ENCODE measurements at places on chromosomes 11 and 22. TPM values are rescaled to one million over a fixed set of nuclear protein-coding genes. Genes with fewer than 3 reads are reported as not detected.

CHST1 gene
- total RNA-seq = not detected

TCN2 gene
- 1.5 TPM for total RNA-seq

GRCh38 chr11:92775003-92775676 lies 194.3 kb upstream of the MTNR1B start:
- DNase-seq = no peak

BDNF gene
- not detected for total RNA-seq

DNA sequence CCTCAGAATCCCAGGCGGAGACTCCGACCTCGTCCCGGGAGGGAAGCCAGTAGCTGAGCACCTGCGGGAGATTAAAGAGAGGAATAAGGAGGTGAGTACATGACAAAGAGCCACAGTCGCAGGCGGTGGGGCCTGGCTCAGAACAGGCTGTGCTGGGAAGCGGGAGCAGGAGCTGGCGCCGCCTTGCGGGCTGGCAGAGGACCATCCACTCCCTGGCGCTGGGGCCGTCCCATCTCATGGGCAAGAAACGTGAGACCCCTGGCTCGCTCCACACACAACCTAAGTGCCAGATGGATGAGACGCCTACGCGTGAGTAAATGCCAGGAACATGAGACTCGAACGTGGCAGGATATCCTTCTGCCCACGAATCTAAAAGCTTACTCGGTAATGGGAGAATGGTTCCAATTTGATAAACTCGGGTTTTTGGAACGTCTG lies 6.3 kb downstream of the CEND1 start:
- no peak for DNase-seq

DNA sequence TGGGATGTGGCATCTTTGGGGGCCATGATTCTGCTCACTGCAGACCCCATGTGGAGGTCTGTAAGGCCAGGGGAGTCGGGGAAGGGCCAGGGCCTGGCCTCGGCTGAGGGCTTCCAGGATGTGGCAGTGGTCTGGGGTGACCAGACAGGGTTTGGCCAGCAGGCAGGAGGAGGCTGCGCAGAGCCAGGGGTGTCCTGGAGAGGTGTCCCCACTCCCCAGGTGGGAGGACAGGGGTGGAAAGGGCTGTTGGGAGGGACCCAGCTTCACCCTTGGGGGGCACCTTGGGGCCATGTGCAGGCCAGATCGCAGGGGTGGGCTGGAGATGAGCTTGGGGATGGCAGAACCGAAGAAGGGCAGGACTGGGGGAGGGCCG lies 3.4 kb downstream of the PANX2 start:
- no peak for DNase-seq

TIGD3 gene
- total RNA-seq = 0.76 TPM

DNA sequence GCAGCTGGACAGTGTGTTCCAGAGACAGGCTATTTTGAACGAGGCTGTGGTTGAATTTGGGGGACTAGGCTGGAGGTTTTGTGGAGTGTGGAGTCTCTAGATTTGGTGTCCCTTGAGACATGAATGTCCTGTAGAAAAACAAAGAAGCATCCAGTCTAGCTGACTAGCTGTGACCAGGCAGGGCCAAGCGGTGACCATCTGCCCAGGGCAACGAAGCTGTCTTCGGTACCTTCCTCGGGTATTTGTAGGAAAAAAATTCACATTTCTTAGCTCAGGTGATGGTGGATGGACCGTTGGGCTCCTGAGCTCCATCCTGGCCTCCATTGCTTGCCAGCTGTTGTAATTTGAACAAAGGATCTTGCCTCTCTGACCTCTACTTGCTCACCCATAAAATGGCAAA lies 557.3 kb downstream of the MIAT start:
- DNase-seq = no peak

APOBEC3G gene
- 48.3 TPM for total RNA-seq

DNA sequence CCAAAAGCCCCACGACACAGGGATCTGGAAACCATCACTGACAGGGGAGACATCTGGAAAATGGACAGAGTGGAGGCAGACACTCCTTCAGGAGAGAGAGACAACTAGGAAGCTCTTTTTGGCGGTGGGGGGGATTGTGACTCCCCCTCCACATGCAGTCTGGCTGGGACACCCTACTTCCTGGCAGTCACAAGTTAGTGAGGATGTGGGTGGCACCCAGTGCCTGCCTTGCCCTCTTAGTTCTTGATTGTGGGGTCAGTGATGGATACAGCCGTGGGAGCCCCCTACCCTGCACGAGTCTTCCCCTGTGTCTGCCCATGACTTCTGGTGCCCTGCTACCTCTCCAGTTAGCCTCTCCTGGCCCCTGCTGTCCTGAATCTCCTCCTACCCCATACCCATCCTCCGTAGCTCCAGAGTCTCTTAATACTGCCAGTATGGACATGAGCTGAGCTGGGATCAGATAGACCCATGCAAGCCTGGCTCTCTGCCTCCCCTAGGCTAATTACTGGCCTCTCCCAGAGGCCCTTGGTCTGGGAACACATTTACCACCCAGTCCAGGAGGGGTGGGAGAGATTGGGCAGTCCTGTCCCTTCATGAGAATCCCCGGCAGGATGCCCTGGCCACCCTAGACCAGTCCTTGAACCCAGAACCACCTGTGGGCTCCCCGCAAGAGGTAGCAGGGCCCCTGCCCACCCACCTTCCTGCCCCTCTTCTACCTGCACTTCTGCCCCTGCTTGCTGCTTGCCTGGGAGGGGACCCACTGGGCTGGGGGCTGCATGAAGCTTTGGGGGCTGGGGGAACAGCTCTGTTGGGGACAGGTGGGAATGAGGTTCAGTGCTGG lies 22.8 kb downstream of the RHBDD3 start:
- no peak for DNase-seq

GRCh38 chr11:66062408-66062807 lies 7.7 kb upstream of the PACS1 start:
- DNase-seq = no peak

MUC2 gene
- not detected for total RNA-seq

GRCh38 chr22:19578180-19579004 lies 54.2 kb upstream of the CLDN5 start:
- no peak for DNase-seq

GRCh38 chr11:16786131-16786530 lies 47.7 kb downstream of the C11orf58 start:
- no peak for DNase-seq

POLR2L gene
- total RNA-seq = 95.1 TPM

DNA sequence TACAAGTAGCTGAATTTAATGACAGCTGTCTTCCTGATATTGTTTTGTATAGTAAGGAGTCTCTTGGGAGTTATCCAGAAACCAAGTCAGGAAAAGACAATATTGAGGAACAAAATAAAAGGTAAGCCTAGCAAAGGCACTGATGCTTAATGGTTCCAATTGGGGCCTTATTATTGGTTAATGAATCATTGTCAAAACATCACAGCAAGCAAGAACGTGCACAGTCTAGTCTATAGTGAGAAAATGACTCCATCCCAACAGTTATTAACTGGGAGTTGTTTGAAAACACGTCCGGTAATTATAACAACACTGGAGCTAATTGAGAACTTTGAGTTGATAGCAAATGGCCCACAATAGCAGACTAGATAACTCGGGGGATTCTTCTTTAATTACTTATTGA lies 17.7 kb downstream of the BSX start:
- DNase-seq = no peak

GRCh38 chr11:12279672-12280108 lies 97.7 kb upstream of the PARVA start:
- no peak for DNase-seq

- DNase-seq = no peak
These were observed 5.7 kb downstream of the SYT13 start for GRCh38 chr11:45280449-45280848.

THAP12 gene
- 36.0 TPM for total RNA-seq

- DNase-seq = no peak
These were observed 72.8 kb upstream of the MYOD1 start for GRCh38 chr11:17646451-17647145.

DNA sequence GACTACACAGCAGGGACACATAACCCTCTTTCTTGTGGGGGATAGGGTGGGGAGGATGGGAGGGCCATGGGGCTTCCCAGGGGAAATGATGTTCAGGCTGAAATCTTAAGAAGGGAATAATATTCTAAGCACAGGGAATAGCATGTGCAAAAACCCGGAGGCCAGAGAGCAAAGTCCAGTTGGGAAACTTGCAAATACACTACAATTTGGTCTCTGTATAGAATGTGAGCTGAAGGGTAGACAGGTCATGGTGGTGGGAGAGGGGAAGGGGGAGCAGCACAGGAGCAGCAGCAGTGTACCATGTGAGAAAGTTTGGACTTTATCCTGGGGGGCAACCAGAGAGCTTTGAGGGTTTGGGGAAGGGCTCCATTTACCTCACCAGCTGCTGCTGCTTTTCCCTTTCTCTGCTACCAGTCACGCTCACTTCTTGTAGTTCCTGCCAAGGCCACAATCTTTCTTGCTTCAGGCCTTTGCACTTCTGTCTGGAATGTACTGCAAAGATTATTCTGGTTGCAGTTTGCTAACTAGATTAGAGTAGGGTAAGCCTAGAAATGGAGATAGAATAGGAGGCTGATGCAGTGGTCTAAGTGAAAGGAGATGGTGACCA lies 43.0 kb downstream of the KREMEN1 start:
- no peak for DNase-seq

All from activated naive CD4-positive, alpha-beta T cell treated with anti-CD3 and anti-CD28 coated beads, Interleukin-2, amount 50 U/mL, for 72 hours (primary cell).